Psoas muscle (tissue), 8 donors: ENCODE measurements at places on chromosomes 16 and 17. TPM values are rescaled to one million over a fixed set of nuclear protein-coding genes. Genes with fewer than 3 reads are reported as not detected.

DNA sequence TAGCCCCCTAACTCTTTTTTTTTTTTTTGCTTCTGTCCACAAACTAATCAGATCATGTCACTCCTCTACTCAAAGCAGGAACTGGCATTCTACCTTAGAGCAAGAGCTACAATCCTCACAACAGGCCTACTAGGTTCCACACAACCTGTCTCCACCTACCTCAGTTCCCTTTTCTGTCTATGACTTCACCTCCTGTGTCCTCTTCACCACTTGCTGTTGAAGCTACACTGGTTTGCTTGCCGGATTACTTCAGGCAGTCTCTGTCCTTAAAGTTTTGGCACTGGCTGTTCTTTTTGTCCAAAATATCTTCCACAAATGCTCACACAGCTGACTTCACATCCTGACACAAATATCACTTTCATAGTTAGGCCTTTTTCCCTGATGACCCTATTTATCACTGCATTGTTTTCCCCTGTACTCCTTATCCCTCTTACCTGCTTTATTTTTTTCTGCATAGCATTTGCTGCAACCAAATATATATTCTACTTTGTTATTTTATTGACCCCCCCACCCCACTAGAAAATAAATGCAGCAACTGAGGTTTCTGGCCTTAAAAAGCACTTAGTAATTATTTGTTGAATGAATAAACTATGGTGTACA lies 72.0 kb downstream of the KANSL1 start:
- peak overlapping the region; percentile 24 for H3K4me3 ChIP-seq
- no peaks in the 10 kb centered on the region for H3K27me3 ChIP-seq
- H3K4me1 ChIP-seq = peaks cover 84% of the 10 kb centered on the region
- no peaks in the 10 kb centered on the region for H3K36me3 ChIP-seq
- DNase-seq = no peak
- peak overlapping the region; percentile 74 for H3K27ac ChIP-seq

DNA sequence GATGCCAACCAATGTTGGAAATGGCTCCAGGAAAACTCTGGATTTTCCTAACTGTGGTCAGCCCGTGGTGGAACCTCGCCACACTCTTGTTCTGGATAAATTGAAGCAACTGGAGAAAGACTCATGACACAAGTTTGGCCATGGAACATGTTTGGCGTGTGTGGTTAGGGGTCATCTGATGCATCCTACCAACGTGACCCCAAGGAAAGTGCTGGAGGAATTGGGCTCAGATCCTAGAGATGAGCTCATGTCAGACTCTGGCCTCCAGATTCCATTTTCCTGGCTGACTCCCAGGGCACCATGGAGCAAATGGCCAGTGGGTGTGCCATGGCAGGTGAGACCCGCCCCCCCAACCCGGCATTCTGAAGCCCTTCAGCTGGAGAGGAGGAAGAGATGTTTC lies 58.5 kb downstream of the CACNG5 start:
- no peak for DNase-seq
- H3K36me3 ChIP-seq = no peaks in the 10 kb centered on the region
- no peak overlapping the region for H3K4me3 ChIP-seq
- no peaks in the 10 kb centered on the region for H3K4me1 ChIP-seq
- H3K27ac ChIP-seq = no peak overlapping the region
- H3K27me3 ChIP-seq = no peaks in the 10 kb centered on the region

- DNase-seq = no peak
- H3K27me3 ChIP-seq = no peaks in the 10 kb centered on the region
- H3K4me1 ChIP-seq = no peaks in the 10 kb centered on the region
- no peak overlapping the region for H3K27ac ChIP-seq
- no peaks in the 10 kb centered on the region for H3K36me3 ChIP-seq
- no peak overlapping the region for H3K4me3 ChIP-seq
Measured at GRCh38 chr17:19370493-19370960, 7.8 kb upstream of the MAPK7 start.

GRCh38 chr17:9095390-9095789 lies 74.1 kb downstream of the NTN1 start:
- no peak overlapping the region for H3K4me3 ChIP-seq
- no peaks in the 10 kb centered on the region for H3K27me3 ChIP-seq
- DNase-seq = no peak
- no peaks in the 10 kb centered on the region for H3K36me3 ChIP-seq

DNA sequence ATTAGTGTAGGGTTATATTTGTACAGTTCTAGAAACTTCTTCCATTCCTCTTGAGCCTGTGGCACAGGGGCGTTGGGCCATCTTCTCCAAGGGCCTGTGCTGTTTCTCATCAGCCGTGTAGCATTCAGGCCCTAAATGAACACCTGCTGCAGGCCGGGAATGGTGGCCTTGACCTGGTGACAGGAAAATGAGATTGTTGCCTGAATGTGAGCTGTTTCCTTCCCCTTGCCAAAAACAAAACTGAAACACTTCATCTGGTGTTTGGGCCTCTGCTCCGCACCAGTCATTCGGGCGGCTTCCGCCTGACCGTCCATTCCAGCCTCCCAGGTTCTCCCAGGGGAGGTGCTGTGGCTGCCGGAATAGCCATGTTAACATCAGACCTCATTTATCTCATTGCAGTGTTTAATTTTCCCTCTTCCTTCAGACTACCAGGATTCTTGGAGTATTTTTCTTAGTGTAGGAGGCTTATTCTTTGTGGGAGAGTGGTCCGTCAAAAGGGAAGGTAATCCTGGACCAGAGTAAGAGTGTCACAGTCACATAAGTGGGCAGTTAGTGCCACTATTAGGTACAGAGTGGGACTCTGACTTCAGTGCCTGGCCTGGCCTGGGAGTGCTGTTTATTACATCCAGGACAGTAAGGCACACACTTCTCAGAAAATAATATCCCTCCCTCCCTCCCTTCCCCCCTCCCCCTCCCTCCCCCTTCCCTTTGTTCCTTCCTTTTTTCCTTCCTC lies 61.9 kb downstream of the WWP2 start:
- H3K4me3 ChIP-seq = no peak overlapping the region
- peak; percentile 54 for DNase-seq
- H3K36me3 ChIP-seq = no peaks in the 10 kb centered on the region

DNA sequence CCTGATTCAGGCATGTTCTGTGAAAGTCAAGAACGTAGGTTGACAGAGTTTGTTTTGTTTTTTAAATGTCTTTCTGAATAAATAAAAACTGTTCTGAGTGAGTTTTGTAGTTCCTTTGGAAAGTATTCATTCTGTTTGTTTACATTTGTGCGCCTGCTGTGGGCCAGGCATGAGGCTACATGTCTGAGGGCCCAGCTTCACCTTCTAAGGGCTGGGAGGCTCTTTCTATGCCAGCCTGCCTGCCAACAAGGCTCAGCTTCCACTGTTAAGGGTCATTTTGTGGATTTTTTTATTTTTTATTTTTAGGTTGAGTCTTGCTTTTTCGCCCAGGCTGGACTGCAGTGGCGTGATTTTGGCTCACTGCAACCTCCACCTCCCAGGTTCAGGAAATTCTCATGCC lies 6.1 kb downstream of the WWOX start:
- H3K27ac ChIP-seq = no peak overlapping the region
- no peaks in the 10 kb centered on the region for H3K36me3 ChIP-seq
- no peak overlapping the region for H3K4me3 ChIP-seq
- H3K4me1 ChIP-seq = peaks cover 2% of the 10 kb centered on the region

- H3K27me3 ChIP-seq = no peaks in the 10 kb centered on the region
- no peaks in the 10 kb centered on the region for H3K36me3 ChIP-seq
- H3K27ac ChIP-seq = no peak overlapping the region
- no peak overlapping the region for H3K4me3 ChIP-seq
- no peak for DNase-seq
Measured at GRCh38 chr17:46738544-46738943, 79.9 kb downstream of the WNT3 start.

- H3K27me3 ChIP-seq = no peaks in the 10 kb centered on the region
- no peak for DNase-seq
- H3K4me3 ChIP-seq = no peak overlapping the region
- peaks cover 3% of the 10 kb centered on the region for H3K4me1 ChIP-seq
- H3K36me3 ChIP-seq = no peaks in the 10 kb centered on the region
Measured at GRCh38 chr17:45220079-45220478, 1.6 kb upstream of the FMNL1 start.

- H3K27ac ChIP-seq = no peak overlapping the region
- peak overlapping the region; percentile 11 for H3K4me3 ChIP-seq
- no peaks in the 10 kb centered on the region for H3K27me3 ChIP-seq
- H3K36me3 ChIP-seq = peaks cover 24% of the 10 kb centered on the region
- H3K4me1 ChIP-seq = peaks cover 16% of the 10 kb centered on the region
Measured at GRCh38 chr17:82807562-82807961, 32.3 kb downstream of the ZNF750 start.

DNA sequence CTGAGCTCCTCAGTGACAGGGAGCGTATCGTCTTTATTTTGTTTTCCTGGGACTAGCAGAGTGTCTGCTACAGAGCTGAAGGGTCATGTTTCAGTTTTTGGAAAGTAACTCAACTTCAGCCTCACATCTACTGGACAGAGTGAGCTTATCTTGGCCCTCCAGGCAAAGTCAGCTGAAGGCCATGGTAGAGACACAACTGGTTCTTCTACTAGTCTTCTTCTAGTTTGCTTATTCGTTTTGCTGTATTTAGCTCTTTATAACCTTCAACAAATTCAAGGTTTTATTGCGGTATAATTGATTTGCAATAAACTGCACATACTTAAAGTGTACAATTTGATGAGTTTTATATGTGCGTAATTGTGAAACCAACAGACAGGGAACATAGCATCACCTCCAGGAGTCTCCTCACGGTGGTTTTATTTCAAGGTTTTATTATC lies 6.1 kb upstream of the PRKCA start:
- no peaks in the 10 kb centered on the region for H3K27me3 ChIP-seq
- no peak overlapping the region for H3K4me3 ChIP-seq
- H3K4me1 ChIP-seq = peaks cover 2% of the 10 kb centered on the region
- DNase-seq = no peak

DNA sequence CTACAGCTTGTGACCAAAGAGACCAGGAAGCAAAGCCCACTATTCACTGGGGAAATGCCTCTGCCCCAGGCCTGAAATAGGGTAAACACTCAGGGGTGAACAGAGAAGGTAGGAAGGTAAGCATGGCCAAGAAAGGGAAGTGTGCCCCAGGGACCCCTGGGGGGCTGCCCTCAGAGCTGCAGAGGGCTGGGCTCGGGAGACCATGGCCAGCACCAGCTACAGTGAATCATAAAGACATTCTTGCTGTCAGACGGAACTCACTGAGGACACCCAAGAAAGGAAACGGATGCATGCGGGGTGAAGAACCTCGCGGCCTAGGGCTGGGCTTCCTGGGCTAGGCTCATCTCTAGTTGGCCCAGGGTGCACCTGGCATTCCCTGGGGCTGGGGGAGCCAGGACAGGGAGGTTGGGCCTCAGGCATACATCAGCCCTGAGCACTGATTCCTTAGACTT lies 9.6 kb downstream of the HIC1 start:
- H3K36me3 ChIP-seq = peaks cover 63% of the 10 kb centered on the region
- H3K4me3 ChIP-seq = no peak overlapping the region
- no peak for DNase-seq
- H3K27ac ChIP-seq = peak overlapping the region; percentile 62
- H3K27me3 ChIP-seq = no peaks in the 10 kb centered on the region
- no peaks in the 10 kb centered on the region for H3K4me1 ChIP-seq

DNA sequence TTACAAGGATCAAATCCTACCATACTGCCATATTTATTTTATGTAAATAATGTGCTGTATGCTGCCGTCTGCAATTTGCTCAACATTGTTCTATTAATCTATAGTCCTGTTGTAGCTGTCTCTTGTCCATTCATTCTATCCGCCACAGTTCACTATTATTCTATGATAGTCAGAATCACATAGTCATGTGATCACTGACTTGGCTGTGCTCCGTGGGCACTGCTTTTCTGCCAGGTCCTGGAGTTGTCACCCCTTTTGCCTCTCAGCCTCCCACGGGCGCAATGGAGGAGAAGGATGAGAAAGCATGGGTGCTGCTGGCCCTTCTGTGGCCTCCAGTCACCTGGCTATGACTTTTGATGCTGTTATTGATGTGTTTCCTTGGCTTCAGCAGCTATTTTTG lies 37.3 kb upstream of the ANKFY1 start:
- peak overlapping the region; percentile 48 for H3K27ac ChIP-seq
- no peak overlapping the region for H3K4me3 ChIP-seq
- no peaks in the 10 kb centered on the region for H3K27me3 ChIP-seq
- DNase-seq = peak; percentile 38
- H3K36me3 ChIP-seq = no peaks in the 10 kb centered on the region
- H3K4me1 ChIP-seq = peaks cover 41% of the 10 kb centered on the region

DNA sequence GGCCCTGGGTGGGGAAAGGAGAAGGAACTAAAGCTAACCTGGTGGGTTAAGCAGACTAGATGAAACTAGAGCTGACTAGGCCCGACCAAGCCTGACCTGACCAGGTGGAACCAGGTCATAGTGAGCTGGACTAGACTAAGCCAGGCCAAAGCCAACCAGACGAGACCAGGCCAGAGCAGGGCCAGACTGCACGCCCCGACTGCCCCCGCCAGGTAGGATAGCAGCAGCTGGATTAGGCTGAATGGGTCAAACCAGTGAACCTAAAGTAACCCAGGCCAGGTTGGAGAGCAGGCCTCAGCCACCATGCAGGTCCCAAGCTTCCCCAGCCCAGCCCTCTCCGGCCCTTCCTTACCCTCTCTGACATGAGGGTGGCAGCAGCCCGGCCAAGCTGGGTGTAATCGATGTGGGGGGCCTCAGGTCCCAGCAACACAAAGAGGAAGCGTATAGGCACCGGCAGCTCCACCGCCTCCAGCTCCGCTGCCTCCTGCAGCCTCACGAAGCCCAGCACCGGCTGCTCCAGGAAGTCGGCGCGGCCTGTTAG lies 9.1 kb downstream of the SLC4A1 start:
- H3K4me1 ChIP-seq = no peaks in the 10 kb centered on the region
- no peak overlapping the region for H3K27ac ChIP-seq
- DNase-seq = no peak
- H3K36me3 ChIP-seq = no peaks in the 10 kb centered on the region

- no peak overlapping the region for H3K4me3 ChIP-seq
- no peak overlapping the region for H3K27ac ChIP-seq
- H3K36me3 ChIP-seq = no peaks in the 10 kb centered on the region
- no peak for DNase-seq
- no peaks in the 10 kb centered on the region for H3K27me3 ChIP-seq
Measured at GRCh38 chr17:63309021-63309420, 137.1 kb downstream of the CYB561 start.

DNA sequence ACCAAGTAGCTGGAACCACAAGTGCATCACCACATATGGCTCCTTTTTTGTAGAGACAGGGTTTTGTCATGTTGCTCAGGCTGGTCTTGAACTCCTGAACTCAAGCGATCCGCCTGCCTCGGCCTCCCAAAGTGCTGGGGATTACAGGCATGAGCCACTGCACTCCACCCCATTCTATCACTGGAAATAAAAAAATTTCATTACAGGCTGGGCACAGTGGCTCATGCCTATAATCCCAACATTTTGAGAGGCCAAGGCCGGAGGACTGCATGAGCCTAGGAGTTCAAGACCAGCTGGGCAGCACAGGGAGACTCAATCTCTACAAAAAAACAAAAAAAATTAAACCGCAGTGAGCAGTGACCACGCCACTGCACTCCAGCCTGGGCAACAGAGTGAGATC lies 60.1 kb downstream of the BRIP1 start:
- no peak overlapping the region for H3K4me3 ChIP-seq
- H3K27me3 ChIP-seq = no peaks in the 10 kb centered on the region
- no peak overlapping the region for H3K27ac ChIP-seq

- H3K4me1 ChIP-seq = no peaks in the 10 kb centered on the region
- no peak overlapping the region for H3K27ac ChIP-seq
- no peak for DNase-seq
- no peaks in the 10 kb centered on the region for H3K27me3 ChIP-seq
- peaks cover 80% of the 10 kb centered on the region for H3K36me3 ChIP-seq
Measured at GRCh38 chr17:6589266-6589946, 33.1 kb upstream of the PITPNM3 start.

The CD300LG gene
- total RNA-seq = 11.5 TPM

The MYL4 gene
- total RNA-seq = 2.0 TPM

The CES5A gene
- total RNA-seq = not detected

The TIMM22 gene
- total RNA-seq = 14.3 TPM
